ENCODE measurements at places on chromosomes 2 and 18.

DNA sequence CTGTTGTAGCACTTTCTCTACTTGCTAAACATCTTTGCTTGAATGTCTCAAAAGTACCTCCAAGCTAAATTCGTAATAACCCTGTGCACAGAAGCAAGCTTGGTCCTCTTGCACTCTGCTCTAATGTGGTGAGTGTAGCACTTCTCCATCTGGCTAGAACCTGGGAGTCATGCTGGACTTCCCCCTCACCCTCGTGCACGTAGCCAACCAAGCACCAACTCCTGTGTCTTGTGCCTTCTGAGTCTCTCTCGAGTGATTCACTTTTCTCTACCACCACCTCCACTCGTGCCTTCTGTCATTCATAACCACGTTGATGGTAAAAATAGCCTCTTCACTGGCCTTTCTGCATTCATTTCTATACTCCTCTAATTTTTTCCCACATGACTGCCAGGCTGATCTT lies 91.9 kb upstream of the KCNE4 start:
- no peak for DNase-seq

- DNase-seq, result no peak
Measured at GRCh38 chr18:8762968-8763367, 57.6 kb downstream of the MTCL1 start.

GRCh38 chr2:226656367-226656766 lies 143.3 kb downstream of the IRS1 start:
- DNase-seq, result no peak

- no peak for DNase-seq
Measured at GRCh38 chr18:7666195-7666776, 99.2 kb downstream of the PTPRM start.

GRCh38 chr2:45771261-45771660 lies 119.8 kb downstream of the PRKCE start:
- peak; percentile 93 for DNase-seq

DNA sequence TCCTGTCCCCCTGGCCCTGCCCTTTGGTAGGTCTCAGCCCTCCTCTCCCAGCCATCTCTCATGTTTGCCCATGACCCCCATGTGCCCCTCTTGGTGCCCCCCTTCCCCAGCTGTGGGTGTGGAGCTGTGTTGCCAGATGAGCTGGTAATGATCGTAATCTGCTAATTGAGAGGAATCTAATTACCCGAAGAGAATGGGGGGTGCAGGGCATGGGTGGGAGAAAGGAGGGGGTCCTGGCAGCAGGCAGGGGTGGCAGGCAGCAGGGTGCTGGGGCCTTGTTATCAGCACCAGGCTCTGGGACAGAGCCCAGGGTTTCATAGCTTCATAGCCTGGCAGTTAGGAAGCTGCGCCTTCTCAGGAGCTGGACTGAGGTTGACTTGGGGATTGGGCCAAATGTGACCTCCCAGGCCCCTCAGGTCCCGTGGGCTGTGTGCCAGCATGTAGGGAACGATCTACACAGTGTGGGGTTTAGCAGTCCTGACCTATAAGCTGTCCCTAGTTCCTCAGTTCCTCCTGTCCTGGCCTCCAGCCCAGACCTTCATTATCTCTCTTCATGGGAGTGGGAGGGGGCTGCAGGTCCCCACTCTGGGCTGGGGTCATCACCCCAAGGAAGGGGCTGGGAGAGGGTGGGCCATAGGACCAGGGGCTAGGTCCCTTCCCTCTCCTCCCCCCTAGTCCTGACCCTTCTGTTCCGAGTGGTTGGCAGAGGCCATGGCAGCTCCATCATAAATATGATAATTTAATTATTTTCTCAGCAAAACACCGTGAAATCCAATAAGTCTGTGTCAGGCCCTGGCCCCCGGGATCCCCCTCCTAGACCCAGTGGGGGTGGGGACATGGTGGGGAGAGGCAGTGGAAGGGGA lies 6.5 kb upstream of the ASIC4 start:
- no peak for DNase-seq

DNA sequence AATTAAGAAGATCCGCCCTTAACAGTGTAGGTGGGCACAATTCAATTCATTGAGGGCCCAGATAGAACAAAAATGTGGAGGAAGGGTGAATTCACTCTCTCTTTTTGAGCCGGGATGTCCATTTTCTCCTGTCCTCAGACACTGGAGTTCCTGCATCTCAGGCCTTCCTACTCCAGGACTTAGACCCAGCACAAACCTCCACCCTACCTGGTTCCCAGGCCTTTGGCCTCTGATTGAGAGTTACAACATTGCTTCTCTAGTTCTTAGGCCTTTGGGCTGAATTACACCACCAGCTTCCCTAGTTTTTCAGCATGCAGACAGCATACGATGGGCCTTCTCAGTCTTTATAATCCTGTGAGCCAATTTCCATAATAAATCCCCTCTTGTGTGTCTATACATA lies 87.8 kb upstream of the TMEM17 start:
- DNase-seq, result no peak

- peak; percentile 78 for DNase-seq
Measured at GRCh38 chr2:163736433-163737189, 803 bp upstream of the FIGN start.

GRCh38 chr2:224178056-224178455 lies 139.0 kb upstream of the SERPINE2 start:
- DNase-seq, result no peak

DNA sequence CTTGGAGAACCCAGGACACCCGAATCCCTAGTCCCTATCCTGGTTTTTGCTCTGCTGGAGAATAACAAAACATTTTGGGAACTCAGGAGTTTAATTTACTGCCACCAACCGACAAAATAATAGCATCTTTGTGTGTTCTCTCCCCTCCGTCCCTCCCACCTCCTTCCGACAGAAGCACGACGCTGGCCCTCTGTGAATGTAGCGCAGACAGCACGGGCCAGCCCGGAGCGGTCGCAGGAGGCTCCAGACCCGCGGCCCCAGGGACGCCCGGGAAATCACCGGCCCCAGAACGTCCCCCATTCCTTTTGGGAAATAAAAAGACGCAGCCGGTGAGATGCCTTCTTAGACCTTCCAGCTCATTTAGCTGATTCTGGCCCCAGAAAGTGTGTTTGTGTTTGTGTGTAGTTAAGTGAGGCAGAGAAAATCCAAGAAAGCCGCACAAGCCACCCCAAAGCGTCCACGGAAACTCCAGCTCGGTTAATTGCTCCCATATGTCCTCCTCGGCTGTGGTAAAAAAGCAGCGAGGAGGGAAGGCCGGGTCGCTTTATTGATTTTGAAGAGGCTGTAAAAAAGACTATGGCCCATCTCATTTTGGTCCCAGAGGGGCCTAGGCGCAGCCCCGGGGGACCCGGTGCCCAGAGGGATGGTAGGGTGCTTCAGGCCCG lies 577 bp upstream of the TANC1 start:
- DNase-seq, result peak; percentile 54

- no peak for DNase-seq
Measured at GRCh38 chr2:200528228-200528627, 2.2 kb downstream of the SGO2 start.

DNA sequence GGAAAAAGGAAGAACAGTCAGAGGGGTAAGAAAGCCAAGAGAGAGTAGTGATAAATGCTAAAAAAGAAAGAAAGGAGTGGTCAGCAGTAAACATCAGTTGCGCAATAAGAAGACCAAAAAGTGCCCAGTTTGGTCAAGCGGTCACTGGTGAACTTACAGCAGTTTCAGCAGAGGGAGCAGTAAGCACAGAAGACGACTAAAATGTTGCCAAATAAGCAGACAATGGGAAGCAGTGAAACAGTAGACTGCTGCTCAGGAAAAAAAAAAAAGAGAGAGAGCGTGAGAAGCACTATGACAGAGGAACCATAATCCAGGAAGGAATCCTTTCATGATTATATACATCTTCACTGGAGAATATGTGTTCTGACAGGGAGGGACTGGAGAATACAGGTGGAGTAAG lies 45.8 kb downstream of the DNAJC10 start:
- no peak for DNase-seq

- DNase-seq, result no peak
Measured at GRCh38 chr2:48792030-48792429, 36.5 kb upstream of the LHCGR start.

GRCh38 chr2:236548179-236548921 lies 21.3 kb upstream of the ACKR3 start:
- DNase-seq, result no peak

- DNase-seq, result no peak
Measured at GRCh38 chr18:23317975-23318675, 135.0 kb upstream of the RIOK3 start.

GRCh38 chr2:24711865-24712264 lies 81.3 kb downstream of the PTRHD1 start:
- DNase-seq, result no peak

DNA sequence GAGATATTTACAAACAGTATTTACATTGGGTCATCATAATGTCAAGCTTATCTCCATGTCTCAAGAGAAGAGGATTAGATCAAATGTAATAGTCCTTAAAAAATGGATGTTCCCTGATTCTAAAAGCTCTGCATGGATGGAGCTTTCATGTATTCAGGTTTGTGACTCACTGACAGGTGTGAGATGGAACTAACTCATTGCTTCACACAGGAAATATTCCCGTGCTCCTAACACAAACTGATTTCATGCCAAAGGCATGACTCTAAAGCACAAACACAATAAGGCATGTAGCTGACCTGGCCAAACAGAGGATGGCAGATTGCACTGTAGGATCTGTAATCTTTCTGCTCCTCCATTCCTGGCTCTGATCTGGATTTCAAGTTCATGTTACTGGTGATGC lies 110.0 kb downstream of the ALK start:
- DNase-seq, result no peak

- no peak for DNase-seq
Measured at GRCh38 chr2:105861200-105861599, 116.5 kb downstream of the NCK2 start.

- no peak for DNase-seq
Measured at GRCh38 chr18:66749030-66749429, 145.1 kb upstream of the CDH19 start.

DNA sequence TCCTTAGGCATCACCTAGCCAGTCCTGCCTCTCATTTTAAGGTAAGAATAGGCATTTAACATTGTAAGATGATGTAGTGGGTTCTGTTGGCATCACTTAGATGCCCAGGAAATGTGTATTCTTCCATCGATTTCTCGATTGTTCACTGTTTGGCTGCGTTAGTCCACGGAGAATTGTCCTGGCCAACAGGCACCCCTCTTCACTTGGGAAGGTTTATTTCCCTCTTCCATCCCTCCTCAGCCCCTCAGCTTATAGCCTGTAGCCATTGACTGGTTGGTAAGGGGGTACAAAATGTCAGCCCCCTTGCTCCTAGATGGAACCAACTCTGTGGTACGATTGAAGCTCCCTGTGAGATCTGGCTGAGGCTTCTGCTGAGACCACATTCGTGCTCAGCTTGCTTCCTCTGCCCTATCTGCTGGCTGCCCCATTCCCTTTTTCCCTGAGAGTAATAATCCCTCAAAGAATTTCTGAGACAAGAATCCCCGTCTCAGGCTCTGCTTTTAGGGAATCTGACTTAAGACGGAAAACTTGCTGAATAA lies 43.4 kb downstream of the PLEKHA3 start:
- no peak for DNase-seq

DNA sequence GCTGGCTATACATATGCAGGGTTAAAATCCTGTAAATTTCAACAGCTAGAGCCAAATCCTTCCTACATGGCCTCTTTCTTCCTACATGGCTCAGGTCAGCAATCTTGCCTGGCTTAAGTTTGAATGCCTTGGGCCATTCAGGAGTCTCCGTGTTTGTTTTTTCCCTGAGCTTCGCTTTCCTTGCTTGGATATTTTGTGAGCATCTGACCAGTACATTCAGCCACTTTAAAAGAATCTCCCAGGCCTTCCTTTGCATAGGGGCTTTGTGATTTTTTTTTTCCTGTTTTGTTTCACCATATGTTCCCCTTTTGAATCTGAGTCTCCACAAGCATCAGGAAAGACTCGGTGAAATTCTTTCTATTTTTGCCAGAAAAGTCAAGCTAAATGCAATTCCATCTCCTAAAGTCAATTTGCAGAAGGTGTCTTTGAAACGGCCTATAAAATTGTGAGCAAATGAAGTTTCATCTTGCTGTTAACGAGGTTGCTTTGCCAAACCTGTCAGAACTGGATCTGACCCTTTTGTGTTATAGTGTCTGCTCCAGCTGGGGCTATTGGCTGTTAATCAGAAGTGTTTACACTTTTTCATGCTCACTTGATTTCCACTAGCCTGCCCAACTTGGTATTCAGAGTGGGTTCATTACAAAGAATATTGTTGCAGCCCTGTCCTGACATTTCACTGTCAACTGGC lies 256.9 kb downstream of the DCC start:
- no peak for DNase-seq

- DNase-seq, result no peak
Measured at GRCh38 chr2:20638646-20639430, 12.1 kb downstream of the HS1BP3 start.

DNA sequence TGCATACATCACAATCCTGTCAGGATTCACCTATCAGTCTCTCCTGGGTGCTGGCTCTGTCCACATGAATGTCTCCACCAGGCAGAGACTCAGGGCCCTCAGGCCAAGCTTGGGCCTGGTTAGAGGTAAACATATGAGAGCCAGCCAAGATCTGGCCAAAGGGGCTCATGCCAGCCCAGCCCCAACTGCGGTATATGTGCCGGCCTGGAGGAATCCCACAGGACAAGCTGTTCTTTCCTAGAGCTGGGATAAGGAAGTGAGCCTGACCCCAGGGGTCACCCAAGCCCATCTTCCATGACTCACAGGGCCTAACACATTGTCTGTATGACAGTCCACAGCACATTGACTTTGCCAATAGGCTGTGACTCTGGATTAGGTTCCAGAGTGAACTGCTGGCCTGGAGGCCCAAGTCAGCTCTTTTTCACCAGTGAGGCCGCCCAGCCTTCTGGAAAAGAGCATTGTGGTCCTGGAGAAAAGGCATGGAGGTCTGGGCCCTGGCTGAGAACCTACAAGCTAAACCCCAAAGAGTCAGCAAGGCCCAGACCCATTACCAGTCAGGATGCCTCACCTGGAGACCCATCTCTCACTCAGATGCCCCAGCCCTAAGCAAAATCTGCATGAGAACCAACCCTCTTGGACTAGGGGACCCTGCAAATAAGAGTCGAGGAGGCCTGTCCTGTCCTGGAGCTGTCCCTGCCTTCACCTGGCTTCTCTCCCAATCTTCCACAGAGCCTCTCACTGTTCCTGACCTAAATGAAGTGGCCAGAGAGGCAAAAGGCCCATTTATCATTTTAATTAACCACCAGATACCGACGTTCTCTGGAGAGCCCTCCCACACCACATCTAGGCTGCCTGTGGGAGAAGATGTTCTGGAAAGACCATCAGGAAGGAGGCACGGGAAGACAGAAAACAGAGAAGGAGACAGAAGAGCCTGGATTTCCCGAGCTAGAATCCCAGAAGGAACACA lies 120.9 kb upstream of the PKDCC start:
- no peak for DNase-seq

DNA sequence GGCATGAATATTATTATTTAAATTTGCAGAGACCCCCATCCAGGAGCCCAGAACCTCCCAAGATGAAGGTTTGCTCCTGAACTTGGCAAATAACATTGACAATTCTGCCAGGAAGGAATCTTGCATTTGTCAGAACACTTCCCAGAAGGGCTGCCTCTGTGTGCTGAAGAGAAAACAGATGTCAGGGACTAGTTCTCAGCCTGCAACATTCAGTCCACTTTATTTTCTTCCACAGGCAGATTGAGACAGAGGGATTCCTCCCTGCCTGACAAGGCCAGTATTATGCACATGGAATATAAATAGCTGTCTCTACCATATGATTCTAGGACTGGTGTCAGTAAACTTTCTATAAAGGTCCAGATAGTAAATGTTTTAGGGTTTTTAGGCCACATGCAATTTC lies 171.5 kb upstream of the SIX2 start:
- DNase-seq, result no peak

All from WERI-Rb-1 (cell line).